ENCODE measurements at places on chromosomes 12 and 14. TPM values are rescaled to one million over a fixed set of nuclear protein-coding genes. Genes with fewer than 3 reads are reported as not detected.
A peak's percentile ranks its signal among the peaks of the same experiment; 100 is the strongest.

The KRT3 gene
- total RNA-seq = not detected

DNA sequence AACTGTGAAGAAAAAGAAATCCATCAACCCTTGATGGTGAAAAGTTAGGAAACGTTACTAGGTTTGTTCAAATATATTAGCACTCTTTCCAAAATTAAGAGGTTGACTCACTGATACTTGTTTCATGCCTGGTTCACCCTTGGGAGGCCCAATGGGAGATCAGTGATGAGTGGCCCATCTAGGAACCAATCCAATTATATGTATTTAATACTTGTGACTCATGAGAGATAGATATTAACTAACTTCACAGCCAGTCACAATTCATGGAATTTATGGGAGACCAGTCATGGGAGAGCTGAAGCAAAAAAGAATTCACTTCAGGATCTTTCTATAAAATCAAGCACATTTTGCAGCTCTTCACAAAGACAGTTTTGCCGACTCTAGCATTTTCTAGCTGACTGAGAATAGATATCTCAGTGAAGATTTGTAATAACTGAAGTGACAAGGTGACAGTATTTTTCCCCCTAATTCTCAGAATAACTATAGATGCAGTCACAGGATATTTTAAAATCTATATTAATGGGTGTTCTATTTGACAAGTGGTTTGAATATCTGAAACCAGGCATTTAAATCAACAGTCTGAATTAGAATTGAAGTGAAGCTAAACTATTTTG is 230.2 kb downstream of the EPS8 start:
- DNase-seq = no peak
- H3K4me1 ChIP-seq = no peaks in the 10 kb centered on the region
- no peak overlapping the region for H3K4me3 ChIP-seq
- H3K27ac ChIP-seq = no peak overlapping the region

The GPR65 gene
- total RNA-seq = not detected

GRCh38 chr14:39264558-39264957 is 30.8 kb downstream of the MIA2 start:
- peaks cover 34% of the 10 kb centered on the region for H3K4me1 ChIP-seq
- H3K36me3 ChIP-seq = no peaks in the 10 kb centered on the region
- H3K27me3 ChIP-seq = no peaks in the 10 kb centered on the region
- no peak overlapping the region for H3K27ac ChIP-seq

The COL2A1 gene
- 9.2 TPM for total RNA-seq

- no peak overlapping the region for H3K4me3 ChIP-seq
- no peak overlapping the region for H3K27ac ChIP-seq
- no peak for DNase-seq
- no peaks in the 10 kb centered on the region for H3K27me3 ChIP-seq
- no peaks in the 10 kb centered on the region for H3K4me1 ChIP-seq
These were observed 69.4 kb upstream of the RHOJ start for GRCh38 chr14:63134801-63135200.

- H3K27me3 ChIP-seq = no peaks in the 10 kb centered on the region
- no peaks in the 10 kb centered on the region for H3K4me1 ChIP-seq
- no peaks in the 10 kb centered on the region for H3K36me3 ChIP-seq
- H3K4me3 ChIP-seq = no peak overlapping the region
- DNase-seq = no peak
These were observed 407.0 kb upstream of the MGAT4C start for GRCh38 chr12:86663173-86663572.

The ACYP1 gene
- 11.1 TPM for total RNA-seq

DNA sequence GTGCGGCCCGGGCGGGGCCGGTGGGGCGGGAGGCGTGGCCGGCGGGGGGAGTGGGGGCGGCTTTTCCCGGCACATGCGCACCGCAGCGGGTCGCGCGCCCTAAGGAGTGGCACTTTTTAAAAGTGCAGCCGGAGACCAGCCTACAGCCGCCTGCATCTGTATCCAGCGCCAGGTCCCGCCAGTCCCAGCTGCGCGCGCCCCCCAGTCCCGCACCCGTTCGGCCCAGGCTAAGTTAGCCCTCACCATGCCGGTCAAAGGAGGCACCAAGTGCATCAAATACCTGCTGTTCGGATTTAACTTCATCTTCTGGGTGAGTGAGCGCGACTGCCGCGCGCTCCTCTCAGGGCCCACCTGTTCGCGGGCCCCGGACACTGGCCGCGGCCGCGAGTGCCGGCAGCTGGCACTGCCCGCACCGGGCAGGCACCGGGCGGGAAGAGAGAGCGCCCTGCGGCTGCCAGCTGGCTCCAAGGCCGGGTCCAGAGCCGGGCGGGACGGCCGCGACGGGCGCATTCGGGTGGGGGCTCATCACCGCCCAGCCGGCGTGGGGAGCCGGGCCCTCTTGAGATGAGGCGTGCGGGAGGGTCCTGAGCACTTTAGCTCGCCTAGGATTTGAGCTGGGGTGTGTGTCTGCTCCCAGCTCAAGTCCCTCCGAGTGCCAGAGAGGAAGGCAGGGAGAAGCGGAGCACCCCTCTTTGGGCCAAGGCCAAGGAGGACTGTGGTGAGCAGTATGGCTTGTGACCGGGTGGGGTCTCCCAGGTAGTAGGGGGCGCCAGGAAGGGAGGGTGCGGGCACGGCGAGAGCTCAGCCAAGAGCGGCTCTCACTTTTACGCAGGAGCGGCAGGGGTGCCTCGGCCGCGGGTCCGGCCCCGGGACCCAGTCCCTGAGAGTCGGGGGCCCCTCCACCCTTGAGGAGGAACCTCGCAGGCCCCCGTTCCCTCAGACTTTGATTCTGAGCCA is at the start of gene CD9:
CD9 (plus strand) TSS at position 145 of the 957 bp plus-strand sequence; CDS start at position 245, 100 bp downstream.
- no peak within 1 kb of the TSS for H3K27ac ChIP-seq
- peak within 1 kb of the TSS; percentile 33 for H3K4me3 ChIP-seq
- H3K36me3 ChIP-seq = no peaks in the 10 kb centered on the region
- H3K27me3 ChIP-seq = peaks cover 48% of the 10 kb centered on the region
- DNase-seq = no peak

- DNase-seq = no peak
- H3K4me3 ChIP-seq = no peak overlapping the region
- H3K36me3 ChIP-seq = no peaks in the 10 kb centered on the region
- no peak overlapping the region for H3K27ac ChIP-seq
- H3K27me3 ChIP-seq = peaks cover 54% of the 10 kb centered on the region
These were observed 13.4 kb upstream of the FLVCR2 start for GRCh38 chr14:75565056-75565455.

The IFNG gene
- total RNA-seq = not detected

GRCh38 chr14:60643141-60643462 is 6.2 kb downstream of the SIX1 start:
- no peak for DNase-seq
- H3K36me3 ChIP-seq = no peaks in the 10 kb centered on the region
- H3K27me3 ChIP-seq = no peaks in the 10 kb centered on the region
- no peak overlapping the region for H3K4me3 ChIP-seq
- H3K4me1 ChIP-seq = peaks cover 37% of the 10 kb centered on the region

The TMPRSS12 gene
- not detected for total RNA-seq

The OR4E1 gene
- total RNA-seq = not detected

The CCDC177 gene
- total RNA-seq = not detected

DNA sequence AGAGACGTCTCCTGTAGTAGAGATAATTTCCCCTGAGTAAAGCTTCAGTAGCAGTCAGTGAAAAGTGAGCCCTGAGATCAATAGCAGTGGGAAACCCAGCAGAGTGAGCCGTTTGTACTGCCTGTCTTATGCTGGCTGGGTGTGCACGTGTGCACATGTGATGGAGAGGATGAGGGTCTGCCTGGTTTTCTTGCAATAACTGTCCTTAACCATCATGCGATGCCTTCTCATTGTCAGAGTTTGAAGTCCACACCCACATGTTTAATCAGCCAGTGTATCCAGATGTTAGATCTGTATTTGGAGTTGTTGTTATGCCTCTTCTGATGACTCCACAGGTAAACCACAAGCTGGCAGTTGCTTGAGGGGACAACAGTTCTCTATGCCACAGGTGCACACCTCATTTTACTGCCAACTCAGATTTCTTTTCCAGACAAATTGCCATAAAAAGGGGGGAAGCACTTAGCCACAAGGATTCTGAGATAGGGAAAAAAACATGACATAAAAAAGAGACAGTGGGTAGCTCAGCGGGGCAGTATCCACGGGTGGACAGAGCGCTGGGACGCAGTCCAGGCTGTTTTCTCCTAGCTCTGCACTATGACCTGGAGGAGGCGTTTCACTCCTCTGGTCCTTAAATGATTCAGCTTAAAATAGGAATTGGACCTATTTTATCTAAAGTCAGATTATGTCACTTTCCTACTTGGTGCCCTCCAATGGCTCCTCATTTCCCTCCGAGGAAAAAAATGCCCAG is 192.3 kb downstream of the ANO6 start:
- H3K27ac ChIP-seq = no peak overlapping the region
- no peaks in the 10 kb centered on the region for H3K4me1 ChIP-seq
- no peaks in the 10 kb centered on the region for H3K27me3 ChIP-seq
- no peak overlapping the region for H3K4me3 ChIP-seq

GRCh38 chr12:24195063-24195462 is 245.6 kb upstream of the SOX5 start:
- no peaks in the 10 kb centered on the region for H3K36me3 ChIP-seq
- H3K4me3 ChIP-seq = no peak overlapping the region
- no peaks in the 10 kb centered on the region for H3K4me1 ChIP-seq
- DNase-seq = no peak
- no peak overlapping the region for H3K27ac ChIP-seq
- H3K27me3 ChIP-seq = no peaks in the 10 kb centered on the region

DNA sequence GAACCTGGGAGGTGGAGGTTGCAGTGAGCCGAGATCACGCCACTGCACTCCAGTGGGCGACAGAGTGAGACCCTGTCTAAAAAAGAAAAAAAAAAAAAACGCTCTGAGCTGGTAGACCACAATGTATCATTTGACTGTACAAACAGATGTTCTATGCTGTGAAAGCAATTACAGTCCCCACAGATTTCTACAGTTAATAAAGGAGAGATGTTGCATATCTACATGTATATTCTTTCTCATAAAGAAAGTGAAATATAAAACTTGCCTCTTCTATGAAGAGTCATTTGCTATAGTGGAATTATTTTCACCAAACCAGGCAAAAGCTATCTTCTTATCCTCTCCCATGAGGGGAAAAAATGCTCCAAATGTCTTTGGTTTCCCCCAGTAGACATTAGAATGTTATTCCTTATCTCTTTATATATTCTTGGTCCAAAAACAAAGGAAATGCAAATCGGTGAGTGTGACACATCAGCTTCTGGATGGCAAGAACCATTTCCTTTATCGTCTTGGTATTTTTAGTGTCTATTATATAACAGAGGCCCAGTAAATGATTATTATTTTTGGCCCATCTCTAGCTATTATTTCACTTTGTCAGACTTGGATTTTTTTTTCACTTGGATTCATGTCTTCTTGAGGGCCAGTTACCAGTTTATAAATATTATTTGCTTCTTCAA is 230.4 kb downstream of the SSPN start:
- no peaks in the 10 kb centered on the region for H3K27me3 ChIP-seq
- no peak overlapping the region for H3K4me3 ChIP-seq
- DNase-seq = no peak
- H3K36me3 ChIP-seq = peaks cover 4% of the 10 kb centered on the region

DNA sequence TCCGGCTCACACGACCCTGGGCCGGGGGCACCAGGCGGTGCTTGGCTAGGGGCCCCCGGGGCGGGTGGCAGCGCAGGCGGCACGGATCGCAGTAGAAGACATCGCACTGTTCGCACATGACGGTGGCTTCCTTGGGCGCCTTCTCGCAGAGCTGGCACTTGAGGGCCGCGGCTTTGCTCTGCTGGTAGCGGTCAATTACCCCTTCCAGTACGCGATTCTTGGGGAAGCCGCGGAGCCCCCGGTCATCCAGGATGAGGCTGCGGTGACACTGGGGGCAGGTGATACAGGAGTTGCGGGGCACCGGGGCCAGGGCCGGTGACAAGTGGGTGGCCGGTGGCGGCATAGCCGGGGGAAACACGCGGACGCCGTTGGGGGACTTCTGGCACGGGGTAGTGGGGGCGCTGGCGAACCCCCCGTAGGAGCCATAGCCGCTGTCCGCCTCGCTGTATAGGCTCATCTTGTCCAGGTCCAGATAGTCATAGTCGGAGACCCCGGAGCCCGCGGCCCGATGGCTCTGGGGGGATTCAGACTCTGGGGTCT is 553 bp downstream of the TRIM9 start:
- H3K4me3 ChIP-seq = peak overlapping the region; percentile 54
- H3K27me3 ChIP-seq = no peaks in the 10 kb centered on the region
- DNase-seq = no peak
- peaks cover 7% of the 10 kb centered on the region for H3K4me1 ChIP-seq
- H3K27ac ChIP-seq = no peak overlapping the region
- no peaks in the 10 kb centered on the region for H3K36me3 ChIP-seq

GRCh38 chr14:72549854-72550253 is 344.0 kb downstream of the DPF3 start:
- DNase-seq = no peak
- no peaks in the 10 kb centered on the region for H3K4me1 ChIP-seq
- no peak overlapping the region for H3K27ac ChIP-seq
- peaks cover 76% of the 10 kb centered on the region for H3K27me3 ChIP-seq
- H3K36me3 ChIP-seq = no peaks in the 10 kb centered on the region
- H3K4me3 ChIP-seq = no peak overlapping the region

- H3K27me3 ChIP-seq = no peaks in the 10 kb centered on the region
- H3K4me3 ChIP-seq = peak overlapping the region; percentile 18
- DNase-seq = no peak
- H3K4me1 ChIP-seq = peaks cover 50% of the 10 kb centered on the region
These were observed 596 bp upstream of the ZBTB39 start for GRCh38 chr12:57006809-57007475.

The NFE2 gene
- total RNA-seq = 7.8 TPM

The NGB gene
- total RNA-seq = not detected

- no peaks in the 10 kb centered on the region for H3K4me1 ChIP-seq
- H3K36me3 ChIP-seq = no peaks in the 10 kb centered on the region
- no peak for DNase-seq
- H3K27ac ChIP-seq = no peak overlapping the region
- H3K27me3 ChIP-seq = no peaks in the 10 kb centered on the region
These were observed 85.6 kb downstream of the MSRB3 start for GRCh38 chr12:65364046-65364445.

The NABP2 gene
- 33.2 TPM for total RNA-seq

DNA sequence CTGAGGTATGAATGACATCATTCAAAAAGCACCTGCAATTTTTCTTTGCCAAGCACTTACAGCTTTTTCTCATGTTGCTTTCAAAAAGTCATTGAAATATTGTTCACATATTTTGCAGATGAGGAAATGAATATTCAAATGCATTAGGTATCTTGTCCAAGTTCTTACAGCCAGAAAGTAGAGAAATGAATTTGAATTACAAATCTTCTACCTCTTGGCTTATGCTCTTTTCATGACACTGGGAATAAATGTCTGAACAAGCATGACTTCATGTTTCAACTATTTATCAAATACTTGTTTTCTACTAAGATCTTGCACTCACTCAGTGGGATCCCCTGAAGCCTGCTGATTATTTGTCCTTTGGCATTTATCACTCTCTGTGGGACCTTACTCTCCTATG is 267.2 kb upstream of the BTG1 start:
- no peaks in the 10 kb centered on the region for H3K27me3 ChIP-seq
- no peak for DNase-seq
- H3K4me1 ChIP-seq = no peaks in the 10 kb centered on the region
- no peak overlapping the region for H3K27ac ChIP-seq

- no peak overlapping the region for H3K4me3 ChIP-seq
- H3K27ac ChIP-seq = no peak overlapping the region
- DNase-seq = no peak
- no peaks in the 10 kb centered on the region for H3K4me1 ChIP-seq
- no peaks in the 10 kb centered on the region for H3K27me3 ChIP-seq
These were observed 341.6 kb downstream of the EMP1 start for GRCh38 chr12:13538136-13538535.

The VAMP1 gene
- total RNA-seq = 0.45 TPM

GRCh38 chr12:76028571-76029277 is 2.9 kb downstream of the PHLDA1 start:
- peak; percentile 51 for DNase-seq
- no peaks in the 10 kb centered on the region for H3K36me3 ChIP-seq
- H3K4me1 ChIP-seq = peaks cover 51% of the 10 kb centered on the region
- H3K27ac ChIP-seq = peak overlapping the region; percentile 95
- H3K27me3 ChIP-seq = no peaks in the 10 kb centered on the region
- peak overlapping the region; percentile 99 for H3K4me3 ChIP-seq
